ENCODE measurements at places on chromosomes 3 and 15.

GRCh38 chr15:44788748-44789147 lies 52.4 kb downstream of the TRIM69 start:
- no peak for DNase-seq

- DNase-seq: no peak
Observed at GRCh38 chr3:37627951-37628620, 233.6 kb upstream of the CTDSPL start.

DNA sequence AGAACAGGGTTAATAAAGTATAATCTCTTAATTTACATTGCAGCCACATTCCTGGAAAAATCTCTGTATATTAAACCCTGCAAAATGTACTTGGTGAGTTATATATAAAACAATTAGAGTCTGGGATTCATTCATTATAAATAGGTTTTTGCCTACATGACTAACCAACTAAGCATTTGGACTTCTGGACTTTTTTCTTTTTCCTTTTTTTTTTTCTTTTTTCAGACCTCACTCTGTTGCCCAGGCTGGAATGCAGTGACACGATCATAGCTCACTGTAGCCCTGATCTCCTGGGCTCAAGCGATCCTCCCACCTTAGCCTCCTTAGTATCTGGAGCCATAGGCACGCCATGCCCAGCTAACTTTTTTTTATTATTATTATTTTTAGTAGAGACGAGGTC lies 4.5 kb downstream of the DNAJC13 start:
- no peak for DNase-seq

DNA sequence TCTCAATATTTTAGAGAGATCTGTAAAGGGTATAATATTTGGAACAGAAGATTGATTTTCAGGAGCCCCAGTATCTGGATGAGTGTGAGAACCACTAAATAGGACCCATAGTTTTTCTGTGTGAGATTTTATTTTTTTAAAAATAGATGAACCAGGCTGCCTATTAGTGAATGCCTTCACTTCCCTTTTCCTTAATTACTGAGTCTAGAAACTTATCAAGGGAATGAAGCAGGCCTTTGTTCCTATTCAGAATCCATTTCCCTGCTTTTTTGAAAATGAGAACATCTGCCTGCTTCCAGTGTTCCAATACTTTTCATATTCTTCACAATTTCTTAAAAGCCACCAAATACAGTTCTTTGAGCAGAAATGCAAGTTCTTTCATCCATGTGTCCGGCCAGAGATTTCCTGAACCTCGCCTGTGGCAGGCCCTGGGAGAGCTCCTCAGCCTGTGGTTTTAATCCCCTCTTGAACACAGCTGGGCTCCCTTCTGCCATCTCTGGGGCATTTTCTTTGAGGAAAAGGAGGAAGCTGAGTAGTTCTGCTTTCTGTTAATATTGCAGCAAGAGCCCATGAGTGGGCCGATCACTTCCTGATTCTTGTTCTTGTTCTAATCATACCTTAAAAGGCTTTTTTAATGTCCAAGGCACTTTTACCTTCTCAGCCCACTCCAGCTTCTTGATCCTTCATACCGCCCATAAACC lies 4.7 kb downstream of the EHD4 start:
- no peak for DNase-seq

DNA sequence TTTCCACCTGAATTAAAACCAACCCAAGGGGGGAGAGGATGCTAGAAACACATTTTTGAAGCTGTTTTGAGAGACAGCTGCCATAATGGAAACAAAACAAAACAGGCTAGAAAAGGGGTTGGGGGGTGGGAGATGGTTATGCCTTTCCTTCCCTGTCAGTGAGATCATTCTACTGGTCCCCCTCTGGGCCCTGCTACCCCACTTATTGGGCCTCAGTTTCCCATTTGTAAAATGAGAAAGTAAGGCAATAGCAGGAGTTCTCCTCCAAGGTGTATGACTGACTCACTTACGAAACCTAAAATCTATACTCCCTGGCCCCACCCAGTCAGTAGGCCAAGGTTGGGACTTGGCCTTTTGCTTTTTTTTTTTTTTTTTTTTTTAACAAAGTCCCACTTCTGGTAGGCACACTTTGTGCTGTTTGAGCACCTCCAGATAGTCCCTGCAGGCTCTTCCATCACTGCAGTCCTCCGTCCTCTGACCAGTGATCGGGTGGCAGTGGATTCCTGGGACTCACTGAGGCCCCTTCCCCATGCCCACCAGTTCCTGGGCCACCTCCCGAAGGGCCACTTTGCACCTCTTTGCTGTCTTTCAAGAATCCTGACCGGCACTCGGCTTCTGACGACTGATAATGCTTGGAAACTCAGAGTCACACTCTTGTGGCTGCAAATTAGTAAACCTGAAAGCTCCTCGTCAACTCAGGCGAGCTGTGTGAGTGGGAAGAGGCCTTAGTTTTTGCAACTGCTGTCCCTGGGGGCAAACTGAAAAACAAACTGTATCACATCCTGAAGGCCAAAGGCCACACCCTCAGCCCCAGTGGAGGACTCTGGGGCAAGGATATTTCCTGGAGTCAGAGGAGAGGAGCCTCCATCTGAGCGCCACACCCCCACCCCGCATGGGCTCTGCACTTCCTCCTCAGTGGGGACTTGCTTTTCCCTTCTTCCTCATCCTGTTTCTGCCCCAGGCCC lies 6.7 kb upstream of the PSTPIP1 start:
- no peak for DNase-seq

DNA sequence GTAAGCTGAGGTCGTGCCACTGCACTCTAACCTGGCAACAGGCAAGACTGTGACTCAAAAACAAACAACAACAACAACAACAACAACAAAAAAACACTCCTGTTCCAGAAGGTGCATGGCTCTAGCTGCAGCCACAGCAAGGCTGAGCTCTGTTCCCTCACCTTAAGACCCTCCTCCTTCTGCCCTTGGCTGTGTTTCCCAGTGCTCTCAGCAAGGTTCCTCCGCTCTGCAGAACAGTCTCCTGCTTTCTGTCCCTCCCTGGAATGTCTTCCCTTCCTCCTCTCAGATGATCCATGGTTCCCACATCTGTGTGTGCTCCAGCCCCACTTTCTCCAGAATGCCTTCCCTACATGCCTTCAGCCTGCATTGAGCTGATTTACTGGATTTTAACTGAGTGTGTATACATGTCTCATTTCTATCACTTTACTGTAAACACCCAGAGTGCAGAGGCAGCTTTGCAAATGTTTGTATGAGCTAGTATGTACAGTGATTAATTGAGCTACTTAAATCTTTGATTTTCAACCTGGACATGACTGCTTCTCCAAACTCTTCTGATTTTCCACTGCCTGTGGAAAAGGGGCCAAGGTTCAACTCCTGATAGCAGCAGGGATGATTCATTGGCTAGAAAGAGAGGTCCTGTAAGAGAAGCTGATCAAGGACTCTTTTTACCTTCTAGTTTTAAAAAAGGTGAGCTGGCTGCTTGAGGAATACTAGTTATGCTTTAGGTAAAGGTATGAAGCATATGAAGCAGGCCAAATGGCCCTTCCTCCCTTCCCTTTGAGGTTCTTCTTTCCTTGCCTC lies 14.7 kb downstream of the ANKUB1 start:
- DNase-seq: no peak

- DNase-seq: no peak
Observed at GRCh38 chr3:136682740-136683312, 69.4 kb downstream of the STAG1 start.

DNA sequence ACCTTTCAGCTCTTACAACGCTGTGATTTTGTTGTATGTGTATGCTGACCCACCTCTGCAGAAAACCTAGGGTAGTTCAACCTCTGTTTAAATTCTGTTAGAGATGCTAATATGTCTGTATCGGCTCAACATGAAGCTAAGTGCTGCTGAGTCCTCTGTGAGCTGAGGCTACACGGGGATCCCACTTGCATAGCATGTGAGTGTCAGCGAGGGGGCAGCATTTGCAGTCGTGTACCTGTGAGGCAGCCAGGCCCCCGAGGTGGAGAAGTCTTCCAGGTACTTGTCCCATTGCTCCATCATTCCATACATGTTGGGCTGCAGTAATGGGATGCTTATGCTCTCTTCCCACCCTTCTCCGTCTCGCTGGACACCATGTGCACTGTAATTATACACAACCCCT lies 3.7 kb downstream of the MKRN2OS start:
- DNase-seq: no peak

DNA sequence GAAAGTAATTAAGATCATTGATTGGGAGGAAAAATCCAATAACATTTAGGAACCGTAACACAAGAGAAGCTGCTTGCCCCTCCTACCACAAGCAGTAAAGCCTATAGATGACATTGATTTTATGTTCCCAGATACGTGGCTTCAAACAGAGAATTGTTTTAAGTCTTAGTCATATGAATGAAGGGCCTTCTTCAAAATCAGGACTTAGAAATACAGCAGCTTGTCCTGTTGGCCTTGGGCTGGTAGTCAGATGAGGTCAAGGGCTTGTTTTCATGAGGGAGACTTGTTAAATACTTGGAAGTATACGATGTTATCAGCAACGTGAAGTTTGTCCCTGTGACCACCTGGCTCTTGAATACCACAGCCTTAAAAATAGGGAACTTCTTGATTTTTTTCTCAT lies 114.4 kb downstream of the VGLL4 start:
- no peak for DNase-seq

- DNase-seq: no peak
Observed at GRCh38 chr15:78978601-78979179, 33.8 kb upstream of the CTSH start.

- no peak for DNase-seq
Observed at GRCh38 chr15:80343554-80343992, 60.6 kb upstream of the ARNT2 start.

DNA sequence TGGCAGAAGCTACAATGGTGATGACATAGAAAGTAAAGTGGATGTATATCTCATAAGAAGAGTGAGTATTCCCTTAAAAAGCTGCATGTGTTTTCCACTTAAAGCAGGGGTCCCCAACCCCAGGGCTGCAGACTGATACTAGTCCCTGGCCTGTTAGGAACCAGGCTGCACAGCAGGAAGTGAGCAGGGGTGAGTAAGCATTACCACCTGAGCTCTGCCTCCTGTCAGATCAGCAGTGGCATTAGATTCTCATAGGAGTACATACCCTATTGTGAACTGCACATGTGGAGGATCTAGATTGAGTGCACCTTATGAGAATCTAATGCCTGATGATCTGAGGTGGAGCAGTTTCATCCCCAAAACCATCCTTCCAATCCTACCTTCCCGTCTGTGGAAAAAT lies 126.1 kb upstream of the CMC1 start:
- DNase-seq: no peak

DNA sequence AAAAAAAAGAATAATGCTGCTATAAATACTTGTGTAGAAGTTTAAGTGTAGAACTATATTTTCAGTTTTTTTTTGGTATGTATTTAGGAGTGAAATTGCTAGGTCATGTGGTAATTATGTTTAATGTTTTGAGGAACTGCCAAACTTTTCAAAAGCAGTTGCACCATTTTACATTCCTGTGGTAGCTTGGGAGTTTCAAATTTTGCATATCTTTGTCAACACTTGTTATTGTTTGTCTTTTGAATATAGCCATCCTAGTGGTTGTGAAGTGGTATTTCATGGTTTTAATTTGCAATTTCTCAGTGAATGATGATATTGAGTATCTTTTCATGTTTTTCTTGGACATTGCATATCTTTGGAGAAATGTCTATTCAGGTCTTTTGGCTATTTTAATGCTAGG lies 30.4 kb downstream of the SKIL start:
- no peak for DNase-seq

GRCh38 chr15:75661100-75661755 lies 13.5 kb downstream of the SNX33 start:
- DNase-seq: no peak

DNA sequence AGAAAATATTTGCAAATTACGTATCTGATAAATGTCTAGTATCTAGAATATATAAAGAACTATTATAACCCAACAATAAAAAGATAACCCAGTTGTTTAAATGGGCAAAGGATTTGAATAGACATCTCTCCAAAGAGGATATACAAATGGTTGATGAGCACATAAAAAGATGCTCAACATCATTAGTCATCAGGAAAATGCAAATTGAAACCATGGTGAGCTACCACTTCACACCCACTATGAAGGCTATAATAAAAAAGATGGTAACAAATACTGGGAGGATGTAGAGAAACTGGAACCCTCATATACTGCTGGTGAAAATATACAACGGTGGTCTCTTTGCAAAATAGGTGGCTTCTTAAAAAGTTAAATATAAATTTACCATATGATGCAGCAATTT lies 28.0 kb downstream of the RAD51 start:
- DNase-seq: no peak

GRCh38 chr3:54846119-54846518 lies 81.7 kb downstream of the LRTM1 start:
- DNase-seq: no peak

DNA sequence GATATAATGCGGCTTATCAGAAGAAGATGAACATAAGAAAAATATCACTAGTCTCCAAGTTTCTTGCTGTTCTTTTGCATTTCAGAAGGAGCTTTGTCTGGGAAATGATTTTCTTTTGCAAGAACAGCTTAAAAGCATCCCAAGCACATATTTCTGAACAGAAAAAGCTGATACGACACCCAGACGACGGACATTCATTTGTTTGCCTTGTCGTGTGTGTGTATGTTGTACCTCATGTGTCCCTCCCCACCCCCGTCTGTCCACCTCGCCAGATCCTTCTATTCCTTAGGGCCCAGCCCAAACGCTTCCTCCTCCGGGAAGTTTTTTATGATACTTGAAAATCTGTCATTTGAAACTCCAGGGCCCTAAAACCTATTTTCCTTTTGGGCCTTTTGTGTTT lies 8.8 kb downstream of the ITPR1 start:
- no peak for DNase-seq

GRCh38 chr3:37456270-37456708 lies 281.9 kb upstream of the LRRFIP2 start:
- DNase-seq: no peak

DNA sequence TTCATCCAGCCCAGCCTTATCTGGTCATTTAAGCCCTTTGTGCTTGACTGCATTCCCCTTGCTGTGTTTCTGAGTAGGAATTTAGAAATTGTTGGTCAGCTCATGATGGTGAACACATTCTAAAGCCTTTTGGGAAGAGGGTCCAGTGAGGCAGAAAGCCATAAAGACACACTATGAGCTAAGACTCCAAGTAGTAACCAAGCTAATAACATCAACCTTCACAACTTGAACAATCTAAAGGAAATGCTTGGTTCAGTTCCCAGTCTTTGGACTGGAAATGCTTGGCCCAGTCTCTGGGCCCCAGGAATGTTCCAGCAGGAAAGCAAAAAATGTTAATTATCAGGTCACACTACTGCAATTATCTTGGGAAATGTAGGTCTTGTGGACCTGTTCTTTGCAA lies 7.7 kb downstream of the PLSCR1 start:
- no peak for DNase-seq

GRCh38 chr3:78242724-78243123 lies 1202.8 kb downstream of the ROBO2 start:
- no peak for DNase-seq

DNA sequence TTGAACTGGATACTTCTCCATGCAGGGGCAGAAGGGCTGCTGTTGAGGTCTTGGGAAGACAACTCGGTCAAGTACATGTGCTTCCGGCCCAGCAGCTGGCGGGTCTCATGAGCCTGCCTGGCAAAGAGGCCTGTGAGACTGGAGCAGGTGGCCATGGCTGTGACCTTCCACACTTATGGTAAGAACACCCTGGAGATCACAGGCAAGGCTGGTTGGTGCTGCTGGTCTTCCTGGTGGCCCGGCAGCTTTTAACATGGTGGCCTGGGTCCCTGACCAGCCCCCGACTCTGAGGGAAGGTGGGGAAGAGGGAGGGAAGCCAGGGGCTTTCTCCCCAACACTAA lies 15.4 kb downstream of the CHRD start:
- DNase-seq: no peak
